ENCODE measurements at places on chromosomes 1 and 21.

DNA sequence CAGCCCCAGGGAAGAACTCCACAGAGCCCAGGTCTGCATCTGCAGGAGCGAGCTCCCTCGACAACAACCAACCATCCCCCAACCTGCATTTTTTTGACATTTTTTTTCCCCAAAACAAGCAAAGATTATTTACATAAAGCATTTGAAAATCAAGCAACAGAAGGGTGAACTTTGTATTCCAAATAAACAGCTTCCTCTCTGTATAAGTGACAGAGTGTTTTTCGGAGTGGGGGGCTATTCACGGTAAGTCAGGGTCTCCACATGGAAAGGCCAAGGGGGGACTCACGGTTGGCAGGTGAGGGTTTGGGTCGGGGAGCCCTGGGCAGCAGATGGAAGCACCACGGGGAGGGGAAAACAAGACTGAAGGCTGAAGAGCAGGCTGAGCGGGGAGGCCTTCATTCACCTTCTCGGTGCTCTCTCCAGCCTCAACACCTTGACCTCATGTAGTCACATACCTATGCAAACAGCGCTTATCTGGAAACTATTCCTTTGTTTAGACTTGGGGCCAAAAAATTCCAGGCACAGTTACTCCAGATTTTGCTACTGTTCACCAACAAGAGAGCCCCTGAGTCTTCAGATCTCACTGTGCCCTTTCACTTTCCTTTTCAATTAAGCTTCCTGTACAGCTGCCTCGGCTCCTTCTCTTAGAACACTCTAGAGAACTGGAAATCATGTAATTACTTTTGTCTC lies 27.6 kb downstream of the C2CD2 start:
- peak; percentile 35 for DNase-seq

- no peak for DNase-seq
Observed at GRCh38 chr1:206829875-206830274, 35.5 kb upstream of the IL20 start.

DNA sequence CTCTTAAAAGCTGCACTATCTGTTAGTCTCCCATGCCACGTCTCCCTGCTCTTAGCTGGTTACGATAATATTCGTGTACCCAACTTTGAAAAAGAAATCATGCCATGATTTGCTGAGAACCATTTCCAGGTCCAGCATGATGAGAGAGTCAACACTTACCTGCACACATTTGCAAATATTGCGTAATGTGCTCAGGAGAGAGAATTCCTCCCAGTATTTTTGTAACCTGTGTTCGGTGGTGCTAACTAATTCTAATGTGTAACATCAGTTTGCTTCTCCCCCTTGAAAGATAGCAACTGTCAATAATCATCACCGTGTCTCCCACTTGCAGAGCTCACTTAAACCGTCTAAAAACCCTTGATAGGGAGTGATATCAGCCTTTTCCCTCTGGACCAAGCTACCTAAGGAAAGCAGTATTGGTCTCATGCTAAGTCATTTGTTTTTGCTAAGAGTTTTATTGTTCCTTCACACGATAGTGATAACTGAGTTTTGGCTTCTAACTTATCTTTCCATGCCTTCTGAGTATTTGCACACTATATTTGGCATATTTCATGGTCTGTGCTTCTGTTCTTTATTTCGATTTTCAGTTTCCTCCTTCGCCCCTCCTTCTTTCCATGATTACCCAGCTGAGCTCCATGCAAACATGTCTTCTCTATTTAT lies 61.1 kb upstream of the IRF2BP2 start:
- DNase-seq: no peak

DNA sequence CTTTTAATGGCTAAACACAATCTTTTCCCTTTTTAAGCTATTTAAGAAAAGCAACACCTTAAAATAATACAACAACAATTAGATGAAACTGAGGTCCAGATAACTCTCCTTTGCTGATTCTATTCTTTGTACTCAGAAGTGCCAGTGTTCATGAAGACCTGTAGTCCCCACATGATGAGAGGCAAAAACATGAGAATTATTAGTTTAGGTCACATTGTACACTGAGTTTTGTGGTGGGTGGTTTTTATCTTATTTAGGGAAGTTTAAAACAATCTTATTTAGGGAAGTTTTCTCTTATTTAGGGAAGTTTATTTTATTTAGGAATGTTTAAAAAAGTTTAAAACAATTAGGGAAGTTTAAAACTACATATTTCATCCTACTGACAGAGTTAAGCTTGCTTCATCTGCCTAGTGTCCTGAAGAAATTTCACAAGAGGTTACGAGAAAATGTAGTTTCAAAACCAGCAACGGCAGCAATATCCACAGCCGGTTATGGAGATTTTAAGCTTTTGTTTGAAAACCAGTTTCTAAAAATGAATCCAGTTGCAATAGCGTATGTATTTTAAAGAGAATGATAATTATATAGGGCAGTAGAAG lies 7.8 kb upstream of the OR14I1 start:
- no peak for DNase-seq

DNA sequence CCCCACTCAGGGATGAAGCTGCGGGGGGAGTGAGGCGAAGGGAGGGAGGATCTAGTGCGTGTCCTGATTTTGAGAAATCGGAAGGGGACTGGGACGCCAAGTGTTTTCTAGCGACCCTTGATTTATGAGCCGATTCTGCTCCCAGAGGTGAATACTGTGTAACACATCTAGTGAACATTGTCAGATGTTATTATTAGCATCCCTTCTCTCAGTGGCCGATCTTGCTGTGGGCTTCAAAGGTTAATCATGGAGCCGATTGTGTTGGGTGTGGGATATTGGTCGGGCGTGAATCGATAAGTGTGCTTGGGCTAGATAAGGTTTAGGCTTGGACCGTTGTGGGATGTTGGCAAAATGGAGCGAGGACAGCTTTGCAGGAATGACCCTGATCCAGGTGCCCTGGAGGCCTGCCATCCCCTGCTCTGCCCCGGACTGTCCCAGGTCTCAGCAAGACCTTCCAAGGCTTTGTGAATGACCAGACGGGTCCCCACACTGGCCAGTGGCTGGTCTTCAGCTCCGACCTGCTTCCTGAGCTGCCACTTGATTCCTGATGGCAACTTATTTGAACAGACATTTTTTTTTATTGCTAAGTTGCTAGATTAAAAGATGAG lies 2.2 kb downstream of the AJAP1 start:
- no peak for DNase-seq

DNA sequence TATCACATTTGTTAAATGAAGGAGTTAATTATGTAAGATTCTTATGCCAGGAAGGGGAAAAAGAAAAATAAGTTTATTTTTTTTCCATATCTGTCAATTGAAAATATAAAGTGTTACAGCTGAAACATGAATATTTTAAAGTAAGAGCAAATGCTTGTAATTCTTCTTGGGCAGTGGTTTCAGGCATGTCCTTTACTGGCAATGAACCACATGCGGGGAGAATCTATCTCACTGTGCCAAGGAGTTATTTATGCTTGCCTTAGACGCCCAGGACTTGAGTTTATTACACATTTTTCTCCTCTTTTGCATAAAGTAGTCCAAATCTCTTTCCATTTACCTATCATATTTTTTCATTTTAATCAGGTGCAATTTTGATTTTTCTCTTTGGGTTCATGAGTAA lies 207.8 kb upstream of the NRIP1 start:
- DNase-seq: no peak

DNA sequence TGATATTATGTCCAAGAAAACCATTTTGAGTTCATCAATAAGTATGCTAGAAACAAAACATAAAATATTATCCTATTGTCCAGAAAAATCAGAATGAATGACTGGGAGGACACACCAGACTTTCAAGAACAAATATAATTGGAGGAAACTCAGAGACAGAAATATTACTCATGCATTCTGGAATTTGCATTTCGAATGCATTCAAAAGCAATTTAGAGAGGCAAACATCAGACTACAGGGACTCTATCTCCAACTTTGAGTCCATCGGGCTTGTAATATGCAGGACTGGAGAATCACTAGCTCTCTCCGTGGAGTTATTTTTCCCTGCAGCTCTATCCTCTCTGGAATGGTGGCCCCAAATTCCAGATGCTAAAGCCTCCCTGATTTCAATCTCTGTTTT lies 161.8 kb downstream of the CDC42BPA start:
- DNase-seq: no peak

GRCh38 chr1:62841587-62842169 lies 57.7 kb downstream of the ATG4C start:
- no peak for DNase-seq

DNA sequence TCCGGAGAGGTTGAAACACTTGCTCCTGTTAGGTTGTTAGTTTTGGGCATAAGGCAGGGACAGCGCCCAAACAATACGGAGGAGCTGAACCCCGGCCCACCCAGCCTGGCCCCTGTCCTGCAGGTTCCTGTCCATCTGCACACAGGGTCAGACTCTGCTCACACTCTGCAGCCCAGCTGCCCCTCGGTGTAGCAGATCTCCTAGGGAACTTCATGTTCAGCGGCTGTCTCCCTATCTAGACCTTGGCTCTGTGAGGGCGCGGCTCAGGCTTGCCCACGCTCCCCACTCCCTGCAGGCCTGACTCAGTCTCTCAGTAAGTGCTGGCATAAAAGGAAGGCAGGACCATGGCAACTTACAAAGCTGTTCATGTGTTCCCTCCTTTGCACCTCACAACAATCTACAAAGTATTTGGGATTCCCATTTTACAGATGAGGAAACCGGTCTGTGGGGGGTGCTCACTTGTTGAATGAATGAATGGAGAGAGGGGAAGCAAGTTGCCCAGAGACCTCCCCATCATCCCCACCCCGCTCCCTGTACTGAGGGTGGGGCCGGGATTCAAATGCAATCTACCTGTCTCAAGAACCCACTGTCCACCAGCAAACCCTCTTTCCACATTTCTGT lies 26.2 kb downstream of the ACOT11 start:
- DNase-seq: no peak

DNA sequence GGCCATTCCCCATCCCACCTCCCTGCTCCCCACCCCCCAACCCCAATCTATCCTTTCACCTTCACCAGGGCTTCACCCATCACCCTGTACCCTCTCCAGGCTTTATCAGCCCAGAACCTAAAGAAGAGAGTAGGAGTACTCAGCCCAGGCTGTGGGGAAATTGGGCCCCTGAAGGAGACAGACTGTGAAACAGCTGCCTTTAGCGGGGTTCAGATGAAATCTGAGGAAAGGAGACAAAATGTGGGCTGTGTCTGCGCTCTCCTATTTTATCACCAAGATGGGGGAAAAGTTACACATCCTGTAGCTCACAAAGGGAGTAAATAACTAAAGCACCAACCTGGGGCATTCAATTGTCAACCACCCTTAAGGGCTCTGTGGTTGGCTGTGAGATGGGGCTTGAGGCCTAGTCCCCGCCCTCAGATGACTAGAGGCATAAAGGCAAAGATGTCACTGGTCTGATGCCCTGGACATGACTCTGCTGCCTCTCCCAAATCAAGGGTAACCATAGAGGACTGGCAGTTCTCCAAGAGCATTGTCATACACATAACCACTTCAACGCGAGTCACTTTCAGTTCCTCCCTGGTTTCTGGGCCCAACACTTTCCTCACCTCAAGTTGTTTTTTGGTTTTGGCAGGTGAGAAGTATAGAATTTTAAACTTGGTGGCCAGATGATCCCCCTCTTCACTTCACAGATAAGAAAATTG lies 30.0 kb downstream of the SLC27A3 start:
- peak; percentile 87 for DNase-seq

DNA sequence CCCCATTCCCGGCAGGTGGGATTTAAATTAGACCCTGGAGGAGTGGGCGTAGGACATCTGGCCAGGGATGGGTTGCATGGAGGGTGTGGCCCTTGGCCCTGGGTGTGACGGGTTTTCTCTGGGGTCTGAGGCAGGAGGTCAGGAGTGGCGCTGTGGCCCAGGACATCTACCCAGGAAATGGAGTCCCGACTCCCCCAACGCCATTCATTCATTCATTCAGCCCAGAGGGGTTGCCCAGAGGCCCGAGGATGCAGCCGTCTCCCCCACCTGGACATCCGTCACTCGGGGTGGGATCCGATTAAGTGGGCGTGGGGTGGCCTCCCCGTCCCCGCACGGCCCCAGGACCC lies 663 bp downstream of the ATP13A2 start:
- DNase-seq: no peak

- DNase-seq: no peak
Observed at GRCh38 chr1:214370615-214371014, 89.7 kb downstream of the SMYD2 start.

DNA sequence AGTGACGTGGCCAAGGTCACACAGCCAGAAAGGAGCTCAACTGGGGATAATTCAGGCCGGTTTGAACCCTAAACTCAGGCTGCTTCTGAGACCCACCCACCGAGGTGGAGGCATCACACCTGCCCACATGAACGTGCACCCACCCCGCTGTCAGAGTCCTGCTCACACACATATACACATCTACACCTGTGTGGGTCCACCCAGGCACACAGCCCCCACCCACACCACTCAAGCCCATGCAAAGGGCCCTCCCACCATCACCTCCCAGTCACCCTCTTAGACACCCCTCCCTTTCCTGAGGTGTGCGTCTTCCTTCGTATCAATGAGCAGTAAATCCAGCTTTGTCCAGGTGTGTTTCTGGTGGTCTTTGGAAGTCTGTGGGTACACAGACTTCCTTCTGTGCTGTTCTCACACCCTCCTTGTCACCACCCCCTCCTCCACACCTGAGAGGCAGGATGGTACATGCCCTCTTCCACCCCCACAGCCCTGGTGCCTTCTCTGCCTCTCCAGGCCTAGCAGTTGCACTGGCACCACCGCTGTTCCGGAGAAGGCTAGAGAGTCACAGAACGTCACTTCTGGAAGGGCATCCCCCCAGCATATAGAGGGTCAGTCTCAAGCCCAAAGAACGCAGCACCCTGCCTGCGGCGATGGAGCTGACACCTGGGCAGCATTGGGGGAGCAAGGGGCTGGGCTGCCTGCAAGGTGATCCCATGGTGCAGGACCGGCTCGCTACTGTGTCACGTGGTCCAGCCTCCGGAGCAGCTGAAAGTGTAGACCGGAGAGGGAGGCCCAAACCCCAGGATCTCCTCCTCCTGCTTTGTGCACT lies 18.9 kb upstream of the FAM131C start:
- no peak for DNase-seq

DNA sequence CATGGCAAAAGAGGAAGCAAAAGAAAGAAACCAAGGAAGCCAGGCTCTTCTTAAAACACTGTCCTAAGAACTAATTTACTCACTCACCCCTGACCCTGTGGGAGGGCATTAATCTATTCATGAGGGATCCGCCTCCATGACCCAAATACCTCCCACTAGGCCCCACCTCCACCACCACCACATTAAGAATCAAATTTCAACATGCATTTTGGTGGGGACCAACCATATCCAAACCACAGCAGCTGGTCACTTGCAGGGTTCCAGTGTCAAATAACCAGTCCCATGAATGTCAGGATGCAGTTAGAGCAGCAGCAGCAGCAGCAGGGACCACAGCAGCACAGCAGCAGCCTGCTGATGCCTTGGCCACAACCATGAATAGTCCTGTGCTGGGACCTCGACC lies 83.8 kb downstream of the ZC3H11B start:
- DNase-seq: no peak

Measured in activated CD4-positive, alpha-beta T cell treated with anti-CD3 and anti-CD28 coated beads for 36 hours (primary cell).